Stimulated activated CD8-positive, alpha-beta memory T cell treated with anti-CD3 and anti-CD28 coated beads, Interleukin-4, amount 100 ng/mL, for 1 hour (primary cell): ENCODE measurements at places on chromosomes 1 and 21.

DNA sequence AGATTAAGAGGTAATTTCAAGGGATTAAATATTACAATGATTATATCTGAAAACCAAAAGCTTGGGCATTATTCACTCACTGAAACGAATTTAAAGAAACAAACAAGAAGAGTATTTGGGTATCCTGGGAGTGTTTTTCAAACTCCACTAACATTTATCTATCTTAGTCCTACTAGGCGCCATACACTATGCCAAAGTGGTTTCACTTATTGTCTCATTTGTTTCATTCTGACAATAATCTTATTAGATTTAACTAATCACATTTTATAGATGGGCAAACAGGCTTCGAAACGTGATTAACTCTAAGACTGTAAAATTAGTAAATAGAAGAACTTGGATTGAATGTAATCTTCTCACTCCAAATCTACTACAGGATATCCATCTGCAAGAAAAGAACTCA, 25.4 kb downstream of the ASH1L start:
- DNase-seq, result no peak

DNA sequence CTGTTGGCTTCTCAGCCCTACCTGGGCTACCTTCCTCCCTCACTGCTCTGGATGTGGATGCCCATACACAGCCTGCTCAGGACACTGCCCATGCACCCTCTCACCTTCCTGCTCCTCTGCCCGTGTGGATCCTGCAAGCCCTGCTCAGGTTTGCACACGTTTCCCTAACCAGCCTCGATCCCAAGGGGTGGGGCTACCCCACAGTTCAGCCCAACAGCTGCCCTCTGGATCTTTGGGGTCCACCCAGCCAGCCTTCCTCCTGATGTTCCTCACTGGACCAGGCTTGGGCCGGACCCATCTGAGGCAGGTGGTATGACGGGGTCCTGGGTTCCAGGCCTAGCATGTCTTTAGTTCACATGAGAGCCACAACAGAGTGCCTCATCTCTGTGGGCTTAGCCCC, 4.7 kb downstream of the TMEM54 start:
- no peak for DNase-seq

DNA sequence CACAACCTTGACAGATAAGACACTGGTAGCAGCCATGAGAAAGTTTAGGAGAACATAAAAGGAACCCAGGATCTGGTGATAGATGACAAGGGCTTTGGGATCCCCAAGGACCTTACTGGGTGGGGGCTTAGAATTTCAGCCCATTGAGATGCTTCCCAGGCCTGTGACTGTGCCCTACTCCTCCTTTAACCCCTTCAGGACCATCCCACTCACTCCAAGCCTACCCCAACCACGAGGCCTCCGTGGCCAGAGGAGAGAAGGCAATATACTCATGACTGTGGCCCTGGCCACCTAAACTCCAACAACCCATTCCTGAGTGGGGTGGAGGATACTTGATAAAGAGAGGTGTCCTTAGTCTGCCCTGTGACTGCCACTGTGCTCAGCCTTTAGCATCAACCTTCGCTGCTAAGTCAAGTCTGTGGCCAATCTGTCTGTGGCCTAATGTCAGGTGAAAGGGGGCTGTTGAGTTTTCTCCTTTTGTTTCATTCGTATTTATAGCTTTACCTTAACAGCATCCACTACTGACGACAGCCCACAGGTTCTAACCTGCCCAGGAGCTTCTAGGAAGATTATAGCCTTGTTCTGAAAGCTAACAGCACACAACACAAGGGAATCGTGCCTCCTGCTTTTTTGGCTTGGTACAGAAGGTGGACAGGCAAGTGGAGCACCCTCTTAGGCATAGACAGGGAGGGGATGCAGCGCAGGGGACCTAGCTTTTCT, 16.9 kb upstream of the BCAR3 start:
- DNase-seq, result no peak

- DNase-seq, result no peak
Measured at GRCh38 chr1:19353596-19353995, 41.5 kb downstream of the SLC66A1 start.

DNA sequence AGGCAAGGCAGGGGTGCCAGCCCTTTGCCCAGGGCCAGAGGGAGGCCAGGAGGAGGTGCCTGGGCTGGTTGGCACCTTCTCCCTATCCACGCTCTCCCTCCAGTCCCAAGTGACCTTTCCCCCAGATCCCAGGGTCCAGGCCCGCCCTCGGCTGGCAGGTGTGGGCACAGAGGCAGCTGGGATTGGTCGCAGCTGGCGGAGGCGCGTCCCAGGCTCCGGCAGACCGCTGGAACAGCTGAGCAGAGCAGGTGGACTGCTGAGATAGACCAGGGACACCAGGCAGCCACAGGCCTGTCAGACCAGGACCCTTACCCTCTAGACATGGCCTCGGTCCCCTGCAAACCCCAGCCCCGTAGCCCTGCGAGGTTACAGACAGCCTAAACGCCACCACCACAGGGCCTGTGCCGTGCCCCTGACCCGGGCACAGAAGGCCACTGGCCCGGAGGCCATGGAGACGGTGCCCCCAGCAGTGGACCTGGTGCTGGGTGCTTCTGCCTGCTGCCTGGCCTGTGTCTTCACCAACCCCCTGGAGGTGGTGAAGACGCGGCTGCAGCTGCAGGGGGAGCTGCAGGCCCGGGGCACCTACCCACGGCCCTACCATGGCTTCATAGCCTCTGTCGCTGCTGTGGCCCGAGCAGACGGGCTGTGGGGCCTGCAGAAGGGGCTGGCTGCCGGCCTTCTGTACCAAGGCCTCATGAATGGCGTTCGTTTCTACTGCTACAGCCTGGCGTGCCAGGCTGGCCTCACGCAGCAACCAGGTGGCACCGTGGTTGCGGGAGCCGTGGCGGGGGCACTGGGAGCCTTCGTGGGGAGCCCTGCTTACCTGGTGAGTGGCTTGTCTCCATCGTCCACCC, at the start of gene SLC25A34:
TSS of gene SLC25A34 (plus strand) at position 221 of the 854 bp plus-strand sequence. CDS start at position 449, 228 bp downstream.
- no peak for DNase-seq

DNA sequence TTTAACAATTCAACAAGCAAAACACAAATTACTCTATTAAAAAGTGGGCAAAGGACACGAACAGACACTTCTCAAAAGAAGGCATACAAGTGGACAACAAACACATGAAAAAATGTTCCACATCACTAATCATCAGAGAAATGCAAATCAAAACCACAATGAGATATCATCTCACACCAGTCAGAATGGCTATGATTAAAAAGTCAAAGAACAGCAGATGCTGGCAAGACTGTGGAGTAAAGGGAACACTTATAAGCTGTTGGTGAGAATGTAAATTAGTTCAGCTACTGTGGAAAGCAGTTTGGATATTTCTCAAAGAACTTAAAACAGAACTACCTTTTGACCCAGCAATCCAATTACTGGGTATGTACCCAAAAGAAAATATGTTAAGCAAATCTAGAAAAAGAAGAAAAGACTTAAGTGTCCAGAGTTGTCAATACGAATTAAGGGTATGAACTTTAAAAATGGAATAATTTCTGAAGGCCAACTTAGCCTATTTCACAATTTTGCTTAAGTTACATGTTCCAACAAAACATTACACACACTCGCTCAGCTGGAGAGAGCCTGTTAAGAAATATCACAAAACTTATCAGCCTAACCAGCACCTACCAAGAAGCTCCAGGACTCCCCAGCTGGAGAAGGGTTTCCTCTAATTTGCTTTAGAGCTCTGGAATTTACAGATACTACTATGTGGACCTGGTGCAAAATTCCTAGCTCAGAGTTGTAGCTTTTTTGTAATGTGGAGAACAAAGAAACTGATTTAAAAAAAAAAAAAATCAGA, 232.1 kb downstream of the DUSP10 start:
- DNase-seq, result no peak

GRCh38 chr1:205037539-205037938, 5.5 kb upstream of the CNTN2 start:
- no peak for DNase-seq

DNA sequence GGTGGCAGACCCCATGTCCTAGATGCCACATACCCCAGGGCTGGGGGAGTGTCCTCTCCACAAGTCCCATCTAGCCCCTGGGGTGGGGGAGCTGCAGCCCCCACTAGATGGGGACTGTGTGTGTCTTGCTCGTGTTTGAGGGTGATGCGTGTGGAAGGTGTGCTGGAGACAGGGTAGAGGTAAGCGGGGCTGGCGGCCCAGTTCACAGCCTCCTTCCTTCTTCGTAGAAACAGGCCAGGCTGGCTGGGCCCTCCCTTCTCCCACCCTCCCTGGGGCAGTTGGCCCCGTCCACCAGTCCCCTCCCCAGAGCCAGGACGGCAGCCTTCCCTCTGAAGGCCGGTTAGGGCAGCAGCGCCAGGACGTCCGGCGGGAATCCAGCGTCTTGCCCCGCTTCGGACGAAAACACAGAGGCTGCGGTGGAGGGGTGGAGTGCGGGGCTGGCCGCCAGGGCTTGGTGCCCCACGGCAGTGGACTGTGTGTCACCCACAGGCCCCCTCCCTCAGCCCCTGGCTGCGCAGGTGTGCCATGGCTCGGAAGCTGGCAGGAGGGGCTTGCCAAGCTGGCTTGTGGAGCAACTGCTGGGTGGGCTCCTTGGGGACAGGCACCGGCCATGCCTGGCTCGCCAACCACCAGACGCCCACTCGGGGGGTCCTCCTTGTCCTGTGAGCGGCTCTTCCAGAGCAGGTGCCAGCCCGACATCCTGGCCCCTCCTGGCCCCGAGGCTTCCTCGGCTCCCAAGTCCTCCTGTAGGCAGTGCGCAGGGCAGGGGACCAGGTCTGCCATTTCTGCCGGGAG, 3.6 kb downstream of the PRDM16 start:
- DNase-seq, result no peak

GRCh38 chr1:64356636-64357256, 113.2 kb upstream of the CACHD1 start:
- no peak for DNase-seq

DNA sequence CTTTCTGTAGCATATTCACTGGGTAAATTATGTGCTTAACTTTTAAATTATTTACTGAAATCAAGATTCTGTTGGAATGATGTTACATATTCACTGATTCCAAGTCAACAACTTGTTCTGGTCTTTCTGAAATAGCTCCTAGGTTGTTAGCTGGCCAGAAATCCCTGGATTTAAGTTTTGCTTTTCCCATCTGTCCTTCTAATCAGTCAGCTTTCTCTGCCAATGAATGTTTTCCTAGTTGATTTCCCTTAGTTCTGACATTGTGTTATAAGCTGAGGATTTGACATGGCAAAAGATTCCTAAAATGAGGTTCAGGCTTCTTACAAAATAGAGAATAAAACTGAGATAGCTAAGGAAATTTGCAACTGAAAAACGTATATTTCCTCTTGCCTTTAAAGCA, 1479.6 kb downstream of the MRPL39 start:
- DNase-seq, result no peak

- no peak for DNase-seq
Measured at GRCh38 chr21:40658311-40658710, 188.6 kb downstream of the DSCAM start.

DNA sequence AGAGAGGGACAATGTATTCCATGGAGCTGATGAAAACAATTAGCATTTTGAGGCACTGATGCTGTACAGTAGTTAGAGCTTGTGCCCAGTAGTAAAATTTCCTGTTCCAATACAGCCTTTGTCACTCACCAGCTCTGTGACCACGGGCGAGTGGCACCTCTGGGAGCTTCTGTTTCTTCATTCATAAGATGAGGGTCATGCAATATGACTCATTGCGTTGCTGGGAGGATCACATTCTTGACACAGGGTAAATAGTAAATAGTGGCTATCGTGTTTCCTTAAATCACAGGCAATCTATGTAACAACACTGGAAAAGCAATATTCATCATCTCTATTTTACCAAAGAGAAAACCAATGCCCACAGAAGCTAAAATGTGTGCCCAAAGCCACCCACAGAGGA, 4.5 kb upstream of the LRRC52 start:
- DNase-seq, result no peak

- DNase-seq, result no peak
Measured at GRCh38 chr1:107926436-107927080, 38.4 kb downstream of the VAV3 start.

- no peak for DNase-seq
Measured at GRCh38 chr1:11187494-11187893, 1.7 kb upstream of the ANGPTL7 start.
